SK-N-SH treated with all-trans-retinoic acid at 6 μM for 48 hours (cell line): ENCODE measurements at places on chromosomes 4 and X.

GRCh38 chr4:171639540-171639939 lies 173.7 kb upstream of the GALNTL6 start:
- ATAC-seq, result no peak

DNA sequence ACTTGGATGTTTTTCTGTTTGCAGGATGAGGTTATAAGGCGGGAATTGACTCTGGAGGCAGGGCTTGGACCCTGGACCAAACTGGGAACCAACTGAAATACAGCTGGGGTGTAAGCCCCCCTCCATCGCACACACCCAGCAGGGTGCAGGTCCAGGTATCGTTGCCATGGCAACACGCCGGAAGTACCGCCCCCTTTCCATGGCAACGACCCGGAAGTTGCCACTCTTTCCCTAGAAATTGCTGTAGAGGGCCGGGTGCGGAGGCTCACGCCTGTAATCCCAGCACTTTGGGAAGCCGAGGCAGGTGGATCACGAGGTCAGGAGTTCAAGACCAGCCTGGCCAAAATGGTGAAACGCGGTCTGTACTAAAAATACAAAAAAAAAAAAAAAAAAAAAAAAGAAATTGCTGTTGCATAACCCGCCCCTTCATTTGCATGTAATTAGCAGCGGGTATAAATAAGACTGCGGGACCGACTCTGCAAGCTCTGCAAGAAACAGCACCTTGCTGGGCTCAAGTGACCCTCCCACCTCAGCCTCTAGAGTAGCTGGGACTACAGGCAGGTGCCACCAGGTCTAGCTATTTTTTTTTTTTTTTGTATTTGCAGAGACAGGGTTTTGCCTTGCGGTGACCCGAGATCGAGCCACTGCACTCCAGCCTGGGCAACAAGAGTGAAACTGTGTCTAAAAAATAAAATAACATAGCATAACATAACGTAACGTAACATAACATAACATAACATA lies 139.6 kb downstream of the CRLF2 start:
- ATAC-seq, result no peak

DNA sequence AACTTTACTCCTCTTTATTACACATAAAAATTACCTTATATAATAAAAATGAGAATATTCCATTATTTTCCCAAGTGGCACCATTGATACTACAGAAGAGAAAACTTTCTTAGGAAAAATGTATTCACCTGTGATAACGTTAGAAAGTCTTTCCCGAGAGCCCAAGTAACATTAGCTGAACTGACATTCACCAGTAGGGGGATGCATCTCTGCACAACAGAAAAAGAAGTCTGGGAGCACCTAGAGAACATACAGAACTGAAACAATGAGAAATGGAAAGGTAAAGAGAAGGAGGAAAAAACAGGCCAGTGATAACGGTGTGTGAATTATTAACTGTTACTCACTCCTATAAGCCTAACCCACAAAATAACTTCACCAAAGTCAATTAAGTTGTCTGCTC lies 423.3 kb downstream of the CENPC start:
- peak; percentile 59; the same call in 1 of the 3 replicates for ATAC-seq

GRCh38 chr4:136908122-136908521 lies 624.2 kb downstream of the PCDH18 start:
- no peak for ATAC-seq

GRCh38 chrX:13419276-13419675 lies 99.4 kb upstream of the ATXN3L start:
- peak; percentile 12; the same call in 2 of the 3 replicates for ATAC-seq

DNA sequence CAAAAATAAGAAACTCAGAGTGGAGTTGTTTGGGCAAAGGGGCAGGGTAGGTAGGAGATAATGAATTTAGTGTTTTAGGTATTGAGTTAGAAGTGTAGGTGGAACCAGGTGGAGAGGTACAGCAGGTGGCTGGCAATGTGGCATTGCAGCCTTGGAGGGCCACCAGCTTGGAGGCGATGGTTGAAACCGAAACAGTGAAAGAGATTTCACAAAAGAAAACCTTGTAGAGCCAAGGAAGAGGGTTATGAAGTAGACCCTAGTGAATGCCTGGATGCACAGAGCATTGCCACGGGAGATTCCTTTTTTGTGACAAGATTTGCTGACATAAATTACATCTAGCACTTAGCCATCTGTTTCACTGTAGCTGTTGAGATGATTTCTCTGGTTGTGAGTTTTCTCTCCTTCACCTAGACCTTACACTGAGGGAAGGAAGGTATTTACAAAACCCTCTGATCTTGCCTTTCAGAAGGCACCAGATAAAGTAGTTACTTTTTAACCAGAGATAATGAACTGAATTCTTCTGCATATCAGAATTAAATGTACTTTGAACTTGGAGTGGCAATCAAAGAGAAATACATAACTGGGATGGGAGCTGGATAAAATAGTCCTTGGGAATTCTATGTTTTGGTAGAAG lies 104.1 kb upstream of the CASK start:
- no peak for ATAC-seq

GRCh38 chr4:81758574-81759264 lies 287.0 kb upstream of the RASGEF1B start:
- no peak for ATAC-seq

DNA sequence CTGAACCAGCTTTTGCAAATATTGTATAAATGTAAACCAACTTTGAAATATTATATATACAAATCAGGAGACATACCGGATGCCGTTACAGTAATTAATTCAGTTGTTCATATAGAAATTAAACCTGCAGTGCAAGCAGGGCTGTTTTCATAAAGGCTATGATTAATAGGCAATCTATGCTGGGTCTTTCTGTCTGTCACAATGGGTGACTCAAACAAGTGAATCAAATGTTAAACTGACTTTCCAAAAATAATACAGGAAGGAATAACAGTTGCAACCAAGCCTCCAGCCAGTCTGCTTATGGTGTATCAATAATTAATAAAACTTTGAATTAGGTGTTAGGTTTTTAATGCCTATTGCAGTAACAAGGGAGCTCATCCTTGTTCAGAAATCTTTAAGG lies 43.9 kb downstream of the GABRB1 start:
- ATAC-seq, result no peak

DNA sequence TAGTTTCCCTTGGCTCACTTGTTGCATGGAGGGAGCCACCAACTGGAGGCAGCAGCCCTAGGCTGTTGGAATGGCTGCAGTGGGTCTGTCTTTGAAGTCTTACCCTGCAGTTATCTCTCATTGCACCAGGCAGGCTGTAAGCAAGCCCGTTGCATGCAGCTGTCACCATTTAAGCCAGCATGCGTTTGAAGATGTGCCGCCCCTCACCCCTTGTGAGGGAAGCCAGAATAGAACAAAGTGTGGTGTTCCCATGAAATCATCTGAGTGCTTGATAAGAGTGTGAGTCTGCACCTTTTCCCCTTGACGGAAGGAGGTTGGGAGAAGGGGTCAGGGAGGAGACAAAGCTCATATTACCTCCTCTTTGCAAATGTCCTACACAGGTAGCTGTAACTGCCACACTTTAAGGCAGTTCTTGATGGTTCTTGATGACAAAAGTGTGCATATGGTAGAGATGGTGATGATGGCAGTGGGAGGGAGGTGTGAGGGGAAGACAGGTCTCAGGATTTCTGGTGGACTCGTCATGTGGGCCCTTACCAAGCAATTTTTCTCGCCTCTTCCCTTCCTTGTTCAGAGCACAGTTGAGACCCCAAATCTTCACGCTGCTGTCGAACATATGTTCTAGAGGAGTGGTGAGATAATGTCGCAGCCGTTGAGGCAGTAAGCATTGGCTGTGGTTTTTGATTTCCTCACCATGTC lies 191.4 kb upstream of the LEF1 start:
- no peak for ATAC-seq

- no peak for ATAC-seq
These were observed 309.7 kb downstream of the TENM3 start for GRCh38 chr4:182552948-182553347.

DNA sequence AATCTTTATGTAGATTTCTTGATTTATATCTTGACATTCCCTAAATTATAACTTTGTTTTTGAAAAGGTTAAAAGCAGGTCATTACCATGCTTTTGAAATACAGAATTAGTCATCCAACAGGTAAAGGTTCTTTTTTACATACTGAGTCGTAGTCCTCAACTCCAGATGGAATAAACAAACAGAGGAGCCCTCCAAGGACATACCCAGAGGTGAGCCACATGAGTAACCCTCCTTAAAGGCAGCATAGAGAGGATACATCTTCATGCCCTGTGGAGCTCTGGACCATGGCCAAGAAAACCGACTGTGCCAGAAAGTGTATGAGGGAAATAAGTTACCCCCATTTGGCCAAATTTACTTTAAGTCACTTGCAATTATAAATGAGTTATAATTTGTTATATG lies 95.3 kb upstream of the MCF2 start:
- no peak for ATAC-seq

GRCh38 chr4:162265802-162266201 lies 102.0 kb upstream of the FSTL5 start:
- no peak for ATAC-seq

- ATAC-seq, result no peak; the same call in 2 of the 3 replicates
These were observed 86.0 kb downstream of the FAT4 start for GRCh38 chr4:125400756-125401155.

DNA sequence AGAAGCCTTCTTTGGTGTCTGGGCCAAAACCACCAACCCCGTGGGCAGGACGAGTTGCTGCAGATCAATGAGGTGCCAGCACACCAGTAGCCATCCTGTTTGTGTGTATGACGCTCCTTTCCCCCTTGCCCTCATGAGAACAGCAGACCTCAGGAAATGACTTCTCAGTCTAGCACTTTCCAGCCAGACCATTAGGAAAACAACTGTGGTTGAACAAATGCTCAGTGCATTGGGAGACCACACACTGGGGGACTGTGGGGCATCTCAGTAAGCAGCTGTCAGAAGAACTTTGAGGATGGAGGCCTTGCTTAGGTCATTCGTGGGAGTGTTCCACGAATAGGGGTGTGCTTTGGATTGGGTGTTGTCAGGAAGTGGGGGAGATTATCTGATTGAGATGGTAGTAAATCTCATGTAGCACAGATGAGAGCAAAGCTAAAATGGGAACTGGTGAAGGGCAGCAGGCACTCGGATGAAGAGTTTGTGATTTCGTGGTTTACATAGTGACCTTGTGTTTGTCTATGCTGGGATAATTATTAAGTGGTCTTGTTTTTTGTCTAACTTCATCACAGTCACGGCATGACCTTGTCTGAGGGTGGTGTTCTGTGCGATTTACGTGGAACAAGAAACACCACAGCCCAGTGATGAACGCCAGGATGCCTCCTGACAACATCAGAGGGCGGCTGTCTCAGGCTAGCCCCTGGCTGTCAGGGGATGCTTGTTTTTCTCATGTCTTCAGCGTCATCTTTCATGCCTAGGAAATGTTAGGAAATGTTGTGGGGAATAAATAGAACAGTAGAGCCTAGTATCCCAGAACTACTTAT lies 70.1 kb downstream of the USP46 start:
- ATAC-seq, result no peak; the same call in 2 of the 3 replicates

GRCh38 chr4:180205276-180205675 lies 2037.9 kb upstream of the TENM3 start:
- ATAC-seq, result no peak

DNA sequence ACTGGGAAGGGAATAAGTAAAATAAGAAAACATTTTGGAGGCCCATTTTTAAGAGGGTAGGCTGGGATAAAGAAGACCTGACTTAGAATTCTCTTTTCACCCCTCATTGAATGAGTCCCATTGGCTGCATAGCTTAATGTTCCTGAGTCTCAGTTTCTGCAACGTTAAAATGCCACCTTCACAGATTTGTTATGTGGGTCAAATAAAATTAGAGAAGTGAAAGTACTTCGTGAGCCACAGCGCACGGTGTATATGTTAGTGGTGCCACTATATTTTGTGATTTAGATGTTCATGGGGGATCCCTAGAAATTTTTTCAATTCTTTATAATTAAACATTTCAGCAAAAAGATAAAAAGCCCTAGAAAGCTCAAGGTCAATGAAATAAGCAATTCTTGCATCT lies 109.2 kb upstream of the HS3ST1 start:
- no peak for ATAC-seq
